Amniotic epithelial cell (primary cell): ENCODE measurements at places on chromosomes 3 and 15.
A peak's percentile ranks its signal among the peaks of the same experiment; 100 is the strongest.

DNA sequence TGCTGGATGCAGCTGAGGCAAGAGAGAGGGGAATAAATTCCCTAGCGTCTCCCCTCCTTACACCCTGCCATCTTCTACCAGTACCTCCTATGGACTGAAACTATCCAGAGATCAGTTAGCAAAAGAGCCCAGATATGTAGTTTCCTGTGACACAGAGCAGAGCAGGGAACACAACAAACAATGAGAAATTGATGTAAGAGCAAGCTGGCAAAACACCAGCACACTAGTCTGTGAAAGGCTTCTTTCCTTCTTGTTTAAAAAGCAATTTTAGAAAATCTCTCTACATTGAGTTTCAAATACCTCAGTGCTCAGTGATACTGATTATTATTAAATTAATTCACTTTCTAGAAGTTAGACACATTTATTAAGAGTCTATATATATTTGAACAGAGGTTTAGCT is 215.6 kb upstream of the AZI2 start:
- no peak for DNase-seq

DNA sequence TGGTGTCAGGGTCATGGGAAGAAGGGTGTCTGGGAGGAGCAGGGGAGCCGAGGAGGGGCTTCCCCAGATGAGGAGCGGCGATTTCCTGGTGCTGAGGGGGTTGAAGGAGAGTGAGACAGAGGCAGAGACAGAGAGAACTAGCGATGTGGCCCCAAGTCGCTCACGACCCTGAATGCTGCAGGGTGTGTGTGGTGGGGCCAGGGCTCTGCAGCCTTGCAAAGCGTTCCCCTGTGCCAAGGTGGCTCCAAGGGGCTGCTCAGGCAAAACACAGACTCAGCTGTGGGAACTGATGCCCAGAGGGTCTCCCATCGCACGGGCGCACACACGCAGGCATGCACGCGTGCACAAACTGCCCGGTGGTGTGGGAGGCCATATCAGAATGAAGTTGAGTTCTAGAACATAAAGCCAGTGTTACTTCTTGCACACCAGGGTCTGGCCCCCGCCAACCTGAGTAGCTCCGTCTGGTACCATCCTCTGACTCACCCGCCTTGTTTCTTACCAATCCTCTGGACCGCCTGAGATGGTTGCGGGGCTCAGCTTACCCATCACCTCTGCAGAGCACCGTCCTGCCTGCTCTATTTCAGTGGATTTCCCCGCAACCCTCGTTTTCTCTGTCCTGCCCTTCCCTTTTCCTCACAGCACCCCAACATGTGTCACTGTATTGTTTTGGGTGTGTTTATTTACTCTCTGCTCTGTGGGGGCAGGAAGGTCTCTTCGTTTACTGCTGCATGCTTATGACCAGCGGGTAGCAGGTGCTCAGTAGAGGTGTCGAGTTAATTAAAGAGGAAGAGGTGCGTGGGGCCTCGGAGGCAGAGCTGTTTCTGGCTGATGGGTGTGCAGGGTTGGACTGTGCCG is 4.5 kb downstream of the MELTF start:
- no peak for DNase-seq

DNA sequence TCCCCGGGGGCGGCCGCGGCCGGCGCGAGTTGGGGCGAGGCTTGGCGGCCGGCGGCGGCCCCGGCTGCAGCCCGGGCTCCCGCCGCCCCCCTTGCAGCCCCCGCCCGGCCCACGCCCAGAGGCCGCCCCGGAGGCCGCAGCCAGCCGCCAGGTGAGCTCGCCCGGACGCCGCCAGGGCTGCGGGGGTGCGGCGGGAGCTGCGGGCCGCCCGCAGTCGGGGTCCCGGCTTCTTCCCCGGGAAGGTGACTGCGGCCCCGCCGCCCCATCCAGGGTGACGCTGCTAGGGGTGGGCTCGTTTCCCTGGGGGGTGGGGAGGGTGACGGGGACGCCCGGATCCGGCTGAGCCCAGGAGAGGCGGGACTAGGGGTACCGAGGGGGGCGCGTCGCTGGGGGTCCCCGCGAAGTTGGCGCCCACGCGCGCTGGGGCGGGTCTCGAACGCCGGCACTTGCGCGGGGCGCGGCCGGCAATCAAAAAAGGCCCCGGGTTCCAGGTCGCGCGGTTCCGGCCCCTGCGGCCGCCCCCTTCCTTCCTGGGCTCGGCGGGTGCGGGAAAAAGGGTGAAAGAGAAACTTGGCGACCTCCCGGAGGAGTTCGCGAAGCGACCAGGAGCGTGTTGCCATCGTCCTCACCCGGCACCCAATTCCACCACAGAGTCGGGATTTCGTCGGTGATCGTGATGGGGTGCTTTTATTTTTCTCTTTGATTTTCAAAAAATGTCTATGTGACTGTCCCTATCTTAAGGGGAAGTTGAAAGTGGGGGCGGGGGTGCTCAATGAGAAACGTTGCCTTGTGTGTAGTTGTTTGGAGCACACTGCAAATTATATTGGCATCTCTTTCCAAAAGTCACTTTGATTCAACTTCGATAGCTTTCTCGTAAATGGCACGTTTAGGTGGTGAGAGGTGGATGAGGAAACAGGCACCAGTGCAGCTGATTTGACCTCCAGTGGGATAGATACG is 619 bp downstream of the ATXN7 start:
- no peak for DNase-seq

DNA sequence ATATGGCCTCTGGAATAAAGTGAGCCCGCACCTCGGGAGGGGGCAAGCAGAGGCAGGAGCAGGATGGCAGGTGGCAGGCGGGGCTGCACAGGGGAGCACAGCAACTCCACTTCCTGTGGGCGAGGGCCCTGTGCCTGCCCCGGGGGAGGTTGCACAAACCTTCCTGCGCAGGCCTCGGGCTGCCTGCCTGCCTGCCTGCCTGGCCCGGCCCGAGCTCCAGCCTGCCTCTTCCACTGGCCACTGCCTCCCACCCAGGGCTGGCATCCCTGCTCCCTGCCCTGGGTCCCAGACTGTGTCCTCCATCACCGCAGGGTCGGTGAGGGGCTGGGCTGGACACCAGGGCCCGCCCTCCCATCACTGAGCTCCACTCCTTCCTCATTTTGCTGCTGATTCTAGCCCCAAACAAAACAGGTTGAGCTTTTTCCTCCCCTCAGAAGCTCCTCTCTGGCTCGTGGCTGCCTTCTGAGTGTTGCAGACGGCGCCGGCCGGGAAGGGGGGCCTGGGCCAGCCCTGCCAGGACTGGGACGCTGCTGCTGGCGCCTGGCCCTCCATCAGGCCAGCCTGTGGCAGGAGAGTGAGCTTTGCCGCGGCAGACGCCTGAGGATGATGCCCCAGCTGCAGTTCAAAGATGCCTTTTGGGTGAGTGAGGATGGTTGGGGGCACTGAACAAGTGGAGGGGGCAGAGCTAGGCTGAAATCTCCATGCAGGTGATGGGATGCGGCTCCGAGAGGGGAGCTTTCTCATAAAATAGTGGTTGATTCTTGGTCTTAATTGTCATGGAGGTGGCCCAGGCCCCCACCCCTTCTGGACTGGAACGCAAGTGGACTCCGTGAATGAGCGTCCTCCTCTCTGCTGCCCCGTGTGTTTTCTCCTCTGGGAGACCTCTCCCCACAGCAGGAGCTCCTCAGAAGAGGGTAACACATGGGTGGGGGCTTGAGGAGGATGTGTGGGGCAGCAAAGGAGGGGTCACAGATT is at the start of gene PSTPIP1:
TSS of gene PSTPIP1 (plus strand) at position 156 of the 975 bp plus-strand sequence. CDS start at position 604, 448 bp downstream.
- no peak for DNase-seq

DNA sequence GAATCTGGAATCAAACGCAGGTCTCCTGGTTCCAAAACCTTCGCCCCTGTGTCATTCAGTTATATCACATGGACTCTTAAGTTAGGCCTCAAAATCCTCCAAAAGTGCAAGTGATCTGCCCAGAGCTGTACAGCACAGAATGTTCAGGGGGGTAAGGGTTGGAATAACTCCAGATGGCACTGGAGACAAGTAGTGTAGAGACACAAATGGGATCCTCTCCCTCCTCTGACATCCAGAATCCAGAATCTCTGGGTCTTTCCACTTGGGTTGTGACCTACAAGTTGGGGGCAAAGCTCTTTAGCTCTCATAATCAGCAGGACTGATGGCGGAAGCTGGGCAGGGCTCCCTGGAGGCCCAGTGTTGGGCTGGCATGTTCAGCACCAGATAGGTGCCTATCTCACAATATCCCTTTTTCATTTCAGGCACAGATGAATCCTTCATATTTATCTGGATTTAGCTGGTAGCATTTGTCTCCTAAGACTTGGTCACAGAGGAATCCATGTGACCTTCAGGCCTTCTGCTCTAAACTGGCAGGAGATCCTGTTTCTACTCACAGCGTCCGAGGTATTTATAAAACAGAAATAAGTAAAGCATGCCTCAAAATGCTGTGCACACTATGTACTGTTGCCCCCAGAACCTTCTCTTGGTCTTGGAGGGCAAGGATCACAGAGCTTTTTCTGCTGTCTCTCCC is 15.4 kb downstream of the ABHD2 start:
- DNase-seq: no peak

DNA sequence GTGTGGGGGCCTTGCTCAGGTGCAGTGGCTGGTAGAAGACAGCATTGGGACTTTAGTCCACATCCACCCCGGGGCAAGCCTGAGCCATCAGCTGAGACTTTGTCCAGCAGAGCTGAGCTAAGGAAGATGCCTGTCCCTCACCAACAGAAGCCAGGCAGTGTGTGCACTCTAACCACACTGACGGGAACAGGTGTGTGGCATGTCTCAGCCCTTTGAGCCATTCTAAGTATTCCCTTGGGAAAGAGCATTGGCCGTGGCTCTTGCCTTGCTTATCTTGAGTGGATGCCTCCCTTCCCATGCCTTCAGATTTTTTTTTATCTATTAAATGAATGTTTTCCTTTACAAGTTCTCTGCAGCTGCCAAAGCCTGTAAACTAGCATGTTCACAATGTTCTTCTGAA is 3.5 kb downstream of the GABRA5 start:
- no peak for DNase-seq

GRCh38 chr15:55637086-55637485 is 48.9 kb upstream of the PYGO1 start:
- DNase-seq: no peak

- no peak for DNase-seq
These were observed 118.4 kb upstream of the TPRG1 start for GRCh38 chr3:189053322-189053721.

- DNase-seq: peak; percentile 92
These were observed 61.6 kb downstream of the RAB7A start for GRCh38 chr3:128787256-128788253.

- DNase-seq: no peak
These were observed 436.1 kb upstream of the WNT5A start for GRCh38 chr3:55923207-55923606.

- DNase-seq: no peak
These were observed 191.8 kb downstream of the MAGI1 start for GRCh38 chr3:65846936-65847335.

DNA sequence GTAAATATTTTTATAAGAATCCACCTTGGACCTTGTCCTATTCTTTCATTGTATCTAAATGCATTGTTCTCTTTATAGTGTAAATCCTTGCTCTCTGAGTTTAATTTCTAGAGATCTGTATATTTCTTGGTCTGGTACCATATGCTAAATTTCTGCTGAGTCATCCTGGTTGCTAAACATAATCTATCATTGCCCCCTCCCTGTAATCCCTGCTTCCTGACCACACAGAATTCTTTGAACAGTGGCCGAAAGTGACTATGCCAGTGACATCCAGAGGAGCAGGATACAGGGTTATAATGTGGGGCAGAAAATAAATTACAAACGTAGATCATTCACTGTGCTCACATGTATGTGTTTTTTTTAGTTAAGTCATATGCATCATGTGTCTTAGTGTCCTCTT is 143.1 kb downstream of the DIPK2A start:
- DNase-seq: peak; percentile 13

GRCh38 chr3:36942638-36943248 is 2.1 kb downstream of the TRANK1 start:
- DNase-seq: no peak

- DNase-seq: peak; percentile 60
These were observed 116.8 kb downstream of the GALK2 start for GRCh38 chr15:49286649-49287404.

GRCh38 chr3:108001457-108001856 is 89.4 kb downstream of the CD47 start:
- peak; percentile 82 for DNase-seq

DNA sequence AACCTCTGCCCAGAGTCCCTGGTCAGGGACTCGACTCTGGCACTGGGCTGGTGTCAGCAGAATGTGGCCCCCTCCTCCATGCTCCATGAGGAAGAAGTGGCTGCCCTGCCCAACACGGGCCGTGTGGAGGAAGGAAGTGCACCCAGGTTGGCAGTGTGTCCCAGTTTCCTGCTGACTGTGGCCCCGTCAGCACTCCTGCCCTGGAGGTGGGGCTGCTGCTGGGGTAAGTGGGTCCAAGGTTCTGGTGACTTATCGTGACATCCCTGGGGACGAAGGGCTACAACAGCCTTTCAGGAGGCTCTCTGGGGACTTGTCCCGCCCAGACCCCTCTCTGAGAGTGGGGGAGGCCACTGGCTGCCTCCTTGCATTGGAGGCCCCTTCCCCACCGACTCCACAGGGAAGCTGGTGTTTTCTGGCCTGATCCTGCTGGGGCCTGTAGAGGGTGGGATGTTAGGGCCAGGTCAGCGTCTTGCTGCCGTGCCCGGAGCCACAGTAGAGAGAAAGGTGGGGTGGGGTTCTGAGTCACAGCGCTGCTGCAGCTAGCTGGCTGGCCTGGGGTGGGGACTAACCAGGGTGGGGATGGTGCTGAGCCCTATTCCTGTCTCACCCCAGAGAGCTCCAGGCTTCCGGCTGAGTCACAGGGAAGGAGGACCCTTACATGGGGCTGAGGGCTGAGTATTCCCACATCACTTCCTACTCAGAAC is 10.5 kb downstream of the SEMA4B start:
- peak; percentile 37 for DNase-seq

DNA sequence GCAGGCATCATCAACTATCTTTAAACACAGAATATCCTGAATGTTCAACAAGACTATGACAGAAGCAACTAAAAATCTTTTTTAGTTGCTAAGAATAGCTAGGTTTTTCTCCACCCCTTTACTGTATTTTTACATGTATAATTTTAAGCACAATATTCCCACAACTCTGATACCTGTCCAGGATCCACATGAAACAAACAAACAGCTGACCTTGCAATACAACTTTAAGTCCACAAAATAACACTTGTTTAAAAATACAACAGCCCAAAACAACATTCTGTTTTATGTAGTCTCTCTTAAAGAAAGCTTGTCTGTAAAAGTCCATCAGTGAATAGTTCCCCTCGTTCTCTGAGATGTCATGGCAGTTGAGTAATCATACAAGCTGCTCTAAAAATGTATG is 41.1 kb downstream of the IFT57 start:
- no peak for DNase-seq

GRCh38 chr3:127089486-127090145 is 103.3 kb upstream of the PRR23E start:
- DNase-seq: no peak

GRCh38 chr3:28912120-28912885 is 368.6 kb upstream of the RBMS3 start:
- DNase-seq: peak; percentile 89
